ENCODE measurements at places on chromosomes 12 and 14.
A peak's percentile ranks its signal among the peaks of the same experiment; 100 is the strongest.

DNA sequence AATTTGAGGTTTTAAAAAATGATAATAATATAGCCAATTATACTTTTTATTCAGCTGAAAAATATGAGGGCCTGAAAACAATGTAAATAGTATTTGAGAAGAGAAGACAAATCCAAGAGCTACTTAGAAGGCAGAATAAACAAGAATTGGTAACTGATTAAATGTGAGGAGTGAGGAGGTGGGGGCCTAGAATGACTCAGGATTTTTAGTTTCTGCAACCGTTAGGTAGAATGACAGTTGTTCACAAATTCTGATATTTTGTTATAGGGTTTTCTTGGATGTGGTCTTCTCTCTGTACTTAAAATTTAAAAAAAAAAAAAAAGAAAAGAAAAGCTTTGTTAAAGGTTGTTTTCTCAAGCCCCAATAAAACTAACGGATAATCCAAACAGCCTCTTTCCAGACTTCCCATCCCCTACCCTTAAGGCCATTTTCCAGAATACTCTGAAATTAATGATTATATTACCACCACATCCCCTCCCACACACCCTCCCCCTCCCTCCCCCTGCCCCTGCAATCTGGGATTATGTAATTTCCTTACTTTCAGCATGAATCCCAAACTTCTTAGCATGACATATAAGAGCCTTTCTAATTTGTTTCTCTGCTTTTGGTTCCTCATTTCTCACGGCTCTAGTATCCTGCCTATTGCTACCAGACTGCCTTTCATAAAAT, 50.4 kb downstream of the LRP6 start:
- no peak for DNase-seq

DNA sequence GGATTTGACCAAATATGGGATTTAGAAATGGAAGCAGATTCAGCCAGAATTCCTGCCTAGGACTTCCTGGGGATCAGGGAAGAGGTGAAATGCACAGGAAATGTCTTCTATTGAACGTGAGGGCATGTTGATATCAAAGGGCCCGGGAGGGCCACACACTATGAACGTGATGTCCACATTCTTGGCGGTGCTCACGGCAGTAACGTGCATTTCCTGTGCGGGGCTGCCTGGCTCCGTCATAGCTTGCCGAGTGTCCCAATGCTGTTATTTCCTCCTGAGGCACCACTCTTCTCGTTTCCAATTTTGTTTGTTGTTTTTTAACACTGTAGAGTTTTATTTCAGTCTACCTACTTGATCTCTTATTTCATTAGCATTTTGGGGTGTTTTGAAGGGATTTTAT, 67.3 kb downstream of the ZNF664 start:
- no peak for DNase-seq

DNA sequence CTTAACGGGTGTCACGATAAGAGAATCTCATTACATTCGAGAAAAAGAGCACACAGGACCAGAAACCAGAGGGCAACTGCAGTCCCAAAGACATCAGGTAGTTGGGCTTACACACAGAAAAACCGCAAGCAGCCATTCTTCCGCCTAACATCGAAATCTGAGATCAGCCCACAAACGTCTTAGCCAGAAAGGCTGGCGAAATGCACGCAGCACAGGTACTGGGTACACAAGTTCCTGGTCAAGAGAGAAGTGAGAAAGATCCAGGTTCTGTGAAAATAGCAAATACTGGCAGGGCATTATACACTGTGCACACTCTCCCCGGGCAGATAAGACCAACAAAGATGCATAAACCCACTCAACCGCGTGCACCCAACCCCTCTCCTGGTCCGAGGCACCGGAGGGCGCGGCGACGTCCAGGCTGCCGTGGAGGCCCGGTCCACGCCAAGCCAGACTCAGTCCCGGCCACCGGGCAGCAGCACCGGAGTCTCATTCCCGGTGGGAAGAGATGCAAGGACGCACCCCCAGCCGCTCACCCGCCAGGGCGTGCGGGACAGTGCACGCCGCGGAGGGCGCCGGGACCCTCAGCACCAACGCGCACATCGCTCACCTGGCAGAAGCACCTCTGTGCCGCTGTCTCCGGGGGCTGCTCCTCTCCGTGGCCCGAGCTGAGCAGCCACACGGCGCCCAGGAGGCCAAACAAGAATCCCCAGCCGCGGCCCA, 437 bp downstream of the ERO1A start:
- DNase-seq: peak; percentile 79

DNA sequence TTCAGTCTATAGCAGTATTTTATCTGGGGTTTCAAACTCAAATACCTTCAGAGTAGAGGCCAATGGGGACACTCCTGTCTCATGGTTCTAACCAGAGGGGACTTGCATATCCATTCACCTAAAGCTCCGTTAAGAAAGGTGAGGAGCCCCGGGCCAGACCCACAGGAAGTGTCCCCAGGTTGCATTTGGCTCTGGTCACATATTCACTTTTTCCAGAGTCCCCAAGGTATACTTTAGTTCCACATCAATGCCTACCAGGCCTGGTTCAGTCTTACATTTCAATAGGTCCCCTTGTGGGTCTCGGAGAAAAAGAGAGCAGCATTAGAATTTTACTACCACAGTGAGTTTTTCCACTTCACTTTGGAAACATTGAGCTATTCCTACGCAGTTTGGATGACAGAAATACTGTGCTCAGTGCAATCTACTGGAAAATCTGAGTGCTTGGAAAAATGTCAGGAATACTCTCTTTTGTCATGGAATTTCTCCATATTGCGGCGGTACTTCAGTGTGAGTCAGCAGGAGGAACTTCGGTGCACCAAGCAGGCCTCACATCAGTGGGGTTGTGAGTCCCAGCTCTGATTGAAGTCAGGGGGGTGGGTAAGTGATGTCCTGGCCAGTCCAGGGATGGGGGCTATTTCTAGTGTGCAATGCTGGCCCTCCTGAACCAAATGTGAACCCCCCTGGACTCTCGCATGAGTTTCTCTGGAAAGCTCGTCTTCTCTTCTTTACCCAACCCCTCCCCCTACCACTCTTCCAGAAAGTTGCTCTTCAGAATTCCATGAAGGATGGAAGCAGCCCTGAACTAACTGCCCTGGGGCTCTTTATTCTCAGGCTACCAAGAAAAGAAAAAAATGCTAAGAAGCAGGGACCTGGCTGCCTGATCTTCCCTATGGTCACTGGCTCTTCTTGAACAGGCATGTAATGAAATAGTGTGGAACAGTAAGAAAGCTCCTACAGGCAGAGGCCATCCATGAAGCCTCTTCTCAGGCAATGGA, 184.7 kb downstream of the PRKCH start:
- no peak for DNase-seq

DNA sequence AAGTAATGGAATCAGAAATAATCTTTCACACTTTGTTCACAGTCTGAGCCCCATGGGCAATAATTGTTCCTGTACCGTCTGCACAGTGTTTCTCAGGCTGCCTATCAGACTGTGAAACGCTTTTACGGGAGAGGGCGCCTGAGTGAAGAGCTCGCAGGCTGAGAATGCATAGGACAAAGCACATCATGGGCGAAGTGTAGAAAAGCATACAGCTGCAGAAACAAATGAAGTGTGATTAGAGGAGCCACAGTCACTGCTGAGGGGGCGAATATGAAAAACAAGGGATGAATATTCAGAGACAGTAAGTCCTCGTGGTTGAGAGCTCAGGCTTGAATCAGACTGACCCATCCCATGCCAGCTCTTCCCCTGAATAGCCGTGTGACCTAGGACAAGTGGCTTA, 438.4 kb upstream of the DCN start:
- DNase-seq: no peak

DNA sequence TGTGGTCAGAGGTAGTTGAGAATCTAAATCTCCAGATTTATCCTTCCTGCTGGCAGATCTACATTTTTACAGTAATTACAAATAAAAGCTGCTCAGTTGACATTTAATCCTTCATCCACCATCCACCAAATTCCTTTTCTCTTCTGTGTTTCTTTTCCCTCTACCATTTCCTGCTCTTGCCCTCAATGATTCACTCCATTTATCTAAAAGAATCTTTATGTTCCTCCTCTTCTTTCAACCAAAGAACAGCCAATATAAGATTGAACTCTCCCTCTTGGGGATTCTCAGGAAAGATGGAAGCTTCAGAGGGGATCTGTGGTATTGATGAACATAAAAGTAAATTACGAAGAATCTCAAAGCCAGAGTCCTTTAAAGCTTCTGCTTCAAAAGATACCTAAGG, 4.4 kb downstream of the MAP4K5 start:
- DNase-seq: no peak

DNA sequence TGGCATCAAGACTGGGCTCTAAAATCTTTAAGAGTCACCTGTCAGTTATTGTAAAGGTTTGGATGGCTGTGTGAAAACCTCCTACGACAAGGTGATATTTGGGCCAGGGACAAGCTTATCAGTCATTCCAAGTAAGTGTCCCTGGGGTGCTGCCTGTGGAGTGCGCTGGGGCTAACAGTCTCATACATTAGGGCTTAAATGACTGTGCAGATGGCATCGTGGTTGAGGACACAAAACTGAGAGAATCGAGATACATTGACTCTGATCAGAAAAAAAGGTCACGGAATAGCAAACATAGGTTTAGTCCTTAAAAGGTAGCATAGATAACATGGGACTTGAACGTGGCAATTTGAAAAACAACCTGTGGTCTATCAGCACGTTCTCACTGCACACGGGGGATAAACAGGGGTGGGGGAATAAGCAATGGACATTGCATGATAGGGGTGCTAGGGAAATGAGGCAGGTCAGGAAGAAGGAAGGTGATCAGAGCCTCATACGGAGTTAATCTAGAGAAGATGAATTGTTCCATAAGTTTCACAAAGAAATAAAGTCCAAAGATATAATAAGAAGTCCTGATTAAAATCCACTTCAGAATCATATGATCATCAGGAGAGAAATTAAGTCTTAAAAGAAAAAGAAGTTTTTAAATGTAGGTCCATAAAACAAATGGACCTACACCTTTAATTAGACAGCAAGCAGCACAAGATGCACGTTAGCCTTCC, 100.3 kb downstream of the DAD1 start:
- no peak for DNase-seq

DNA sequence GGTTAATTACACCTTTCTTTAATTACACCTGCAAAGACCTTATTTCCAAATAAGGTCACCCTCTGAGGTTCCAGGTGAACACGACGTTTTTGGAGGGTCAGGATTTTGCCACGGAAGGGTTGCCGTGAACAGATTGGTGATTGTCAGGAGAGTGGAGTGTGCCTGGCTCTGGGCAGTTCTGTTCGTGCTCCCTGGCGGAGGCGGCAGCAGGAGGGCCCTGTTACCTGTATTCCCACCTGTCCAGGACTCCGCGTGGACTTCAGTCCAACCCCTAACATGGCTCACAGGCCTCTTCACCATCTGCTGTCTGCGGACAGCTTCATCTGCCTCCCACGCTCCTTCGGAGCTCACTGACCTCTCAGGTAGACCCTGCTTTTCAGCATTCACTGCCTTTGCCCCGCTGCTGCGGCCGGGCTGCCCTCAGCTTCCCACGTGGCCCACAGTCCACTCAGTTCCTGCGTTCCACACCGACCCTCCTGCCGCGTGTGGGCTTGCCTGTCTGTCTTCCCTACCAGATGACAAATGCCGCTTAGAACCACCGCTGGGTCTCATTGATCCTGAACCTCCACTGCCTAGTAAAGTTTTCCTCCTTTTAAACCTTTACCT, 187.5 kb upstream of the DIO3 start:
- no peak for DNase-seq

- DNase-seq: no peak
Observed at GRCh38 chr12:1644534-1645438, 15.8 kb downstream of the WNT5B start.

GRCh38 chr12:53287741-53288216, 7.6 kb upstream of the PFDN5 start:
- peak; percentile 67 for DNase-seq

DNA sequence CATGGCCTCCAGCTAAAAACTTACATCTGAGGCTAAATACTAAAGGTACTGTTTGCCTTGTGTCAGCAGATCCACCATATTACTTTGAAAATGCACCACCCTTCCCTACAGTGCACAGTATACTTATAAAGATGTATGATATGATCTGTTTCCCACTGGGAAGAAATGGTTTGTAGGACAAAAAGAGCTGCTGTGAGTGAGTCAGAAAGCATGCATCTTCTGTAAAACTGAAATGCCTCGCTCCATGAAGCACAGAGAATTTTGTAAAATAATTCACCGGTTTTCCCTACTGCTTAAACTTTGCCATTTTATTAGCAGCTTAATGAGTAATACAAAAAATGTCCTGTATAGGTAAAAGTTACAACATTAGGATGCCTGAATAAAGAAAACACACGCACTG, 68.8 kb downstream of the MDGA2 start:
- DNase-seq: no peak

GRCh38 chr14:87489196-87489819, 503.7 kb downstream of the GALC start:
- no peak for DNase-seq

Data from activated CD4-positive, alpha-beta T cell treated with anti-CD3 and anti-CD28 coated beads, Interleukin-2, Interleukin-4, amounts not matched to agents 100 ng/mL and 50 ng/mL, durations not matched to agents 16 hours and 8 hours (primary cell).